Activated T-helper 1 cell treated with anti-CD3 and anti-CD28 coated beads, Interleukin-2, amount 50 U/mL, for 16 hours (primary cell): ENCODE measurements at places on chromosomes 3 and 15.

DNA sequence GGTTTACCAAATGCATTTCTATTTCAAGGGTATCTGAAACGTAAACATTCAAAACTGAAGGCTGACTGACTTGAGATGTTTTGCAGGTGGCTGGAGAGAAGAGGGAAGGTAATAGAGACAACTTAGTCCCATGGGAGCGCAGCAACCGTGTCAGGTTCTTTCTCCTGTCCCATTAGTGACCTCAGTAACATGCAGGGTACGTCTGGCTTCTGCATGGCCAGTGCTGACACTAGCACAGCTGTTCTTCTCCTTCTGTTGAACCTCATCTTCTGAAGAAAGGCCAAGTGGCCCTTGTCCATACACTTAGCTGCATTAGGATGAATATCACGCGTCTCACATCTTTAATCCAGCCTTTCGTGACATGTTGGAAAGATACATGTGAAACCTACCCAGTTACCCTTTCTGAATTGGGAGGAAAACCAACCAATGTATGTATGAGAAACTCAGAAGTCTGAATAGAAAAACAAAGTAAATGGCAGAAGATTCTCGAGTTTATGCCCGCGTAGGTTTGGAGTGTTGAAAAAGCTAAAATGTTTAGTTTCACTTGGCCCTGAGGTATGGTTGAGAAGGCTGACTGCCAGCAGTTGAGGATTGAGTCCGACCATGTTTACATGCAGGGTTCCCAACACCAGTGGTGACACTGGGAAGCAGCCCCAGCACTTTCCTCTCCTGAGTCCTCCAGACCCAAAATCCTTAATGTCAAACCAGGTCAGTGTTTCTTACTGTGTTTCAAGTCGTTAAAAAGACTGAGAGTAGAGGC lies 10.3 kb downstream of the NCBP2 start:
- no peak for DNase-seq

DNA sequence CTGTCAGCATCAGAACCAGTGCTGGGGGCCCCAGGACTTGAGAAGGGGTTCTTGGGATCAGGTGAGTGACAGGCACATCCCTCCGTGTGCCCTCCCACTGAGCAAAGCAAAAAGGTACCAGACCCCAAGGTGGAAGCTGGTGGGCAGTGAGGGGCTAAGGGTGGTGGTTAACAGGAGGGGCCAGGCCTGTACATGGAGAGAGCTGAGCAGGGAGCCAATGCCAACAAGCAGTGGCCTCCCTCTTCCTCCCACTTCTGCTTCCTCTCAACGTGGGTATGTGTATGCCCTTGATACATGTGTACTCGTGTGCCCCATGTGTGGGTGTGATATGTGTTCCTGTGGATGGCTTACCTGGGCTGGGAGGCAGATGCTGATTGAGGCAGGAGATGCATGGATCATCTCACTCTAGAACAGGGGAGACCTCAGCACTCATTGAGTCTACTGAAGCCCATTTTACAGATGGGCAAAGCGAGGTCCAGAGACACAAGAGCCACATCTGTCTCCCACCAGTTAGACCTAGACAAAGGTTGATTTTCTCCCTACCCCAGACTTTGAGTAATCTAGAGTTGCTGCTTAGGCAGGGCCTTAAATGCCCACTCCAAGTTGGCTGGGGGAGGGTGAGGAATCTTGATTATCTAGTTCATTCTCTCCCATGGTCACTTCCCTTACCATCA lies 945 bp downstream of the VIPR1 start:
- no peak for DNase-seq

- no peak for DNase-seq
Observed at GRCh38 chr3:108428586-108428985, 81.8 kb downstream of the MYH15 start.

GRCh38 chr3:17420668-17421067 lies 321.8 kb downstream of the TBC1D5 start:
- no peak for DNase-seq

- no peak for DNase-seq
Observed at GRCh38 chr3:15926871-15927270, 129.1 kb upstream of the ANKRD28 start.

DNA sequence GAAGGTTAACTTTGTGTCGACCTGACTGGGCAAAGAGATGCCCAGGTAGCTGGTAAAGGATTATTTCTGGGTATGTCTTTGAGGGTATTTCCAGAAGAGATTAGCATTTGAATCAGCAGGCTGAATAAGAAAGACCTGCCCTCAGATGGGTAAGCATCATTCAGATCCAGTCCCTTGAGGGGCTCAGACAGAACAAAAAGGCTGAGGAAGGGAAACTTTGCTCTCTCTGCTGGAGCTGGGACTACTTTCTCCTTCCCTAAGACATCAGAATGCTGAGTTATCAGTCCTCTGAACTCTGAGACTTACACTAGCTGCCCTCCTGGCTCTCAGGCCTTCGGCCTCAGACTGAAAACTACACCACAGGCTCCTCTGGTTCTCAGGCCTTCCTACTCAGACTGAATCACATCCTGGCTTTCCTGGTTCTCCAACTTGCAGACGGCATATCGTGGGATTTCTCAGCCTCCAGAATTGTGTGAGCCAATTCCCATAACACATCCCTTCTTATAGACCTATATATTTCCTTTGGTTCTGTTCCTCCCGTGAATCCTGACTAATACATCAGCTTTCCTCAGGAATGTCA lies 982.9 kb downstream of the TUSC7 start:
- DNase-seq, result no peak

DNA sequence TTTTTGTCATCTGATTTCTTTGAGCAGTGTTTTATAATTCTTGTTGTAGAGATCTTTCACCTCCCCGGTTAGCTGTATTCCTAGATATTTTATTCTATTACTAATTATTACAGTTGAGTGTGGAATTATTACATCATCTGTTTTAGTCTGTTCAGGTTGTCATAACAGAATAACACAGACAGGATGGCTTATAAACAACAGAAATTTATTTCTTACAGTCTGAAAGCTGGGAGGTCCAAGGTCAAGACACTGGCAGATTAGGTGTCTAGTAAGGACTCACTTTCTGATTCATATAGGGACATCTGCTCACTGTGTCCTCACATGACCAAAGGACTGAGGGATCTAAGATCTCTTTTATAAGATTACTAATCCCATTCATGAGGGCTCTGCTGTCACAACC lies 121.3 kb upstream of the THBS1 start:
- no peak for DNase-seq

DNA sequence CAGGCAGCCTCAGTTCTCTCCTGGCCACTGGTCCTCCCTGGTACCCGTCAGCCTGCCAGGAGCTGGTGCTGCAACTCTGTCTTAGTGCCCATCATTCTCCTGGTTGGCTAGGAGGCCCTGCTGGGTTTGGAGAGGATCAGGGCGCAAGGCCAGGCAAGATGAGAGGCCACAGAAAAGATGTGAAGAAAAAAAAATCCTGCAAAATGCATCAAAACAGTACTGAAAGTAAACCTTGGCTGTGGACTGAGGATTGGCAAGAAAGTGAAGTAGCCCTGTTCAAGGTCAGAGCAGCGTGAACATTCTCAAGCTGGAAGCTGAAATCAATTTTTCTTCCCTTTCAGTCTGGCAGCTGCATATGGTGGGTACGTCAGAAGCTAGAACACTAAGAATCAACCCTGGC lies 74.2 kb downstream of the GTF2E1 start:
- DNase-seq, result no peak

GRCh38 chr3:77038468-77038929 lies 1.4 kb upstream of the ROBO2 start:
- no peak for DNase-seq

GRCh38 chr15:64429448-64429847 lies 30.9 kb upstream of the ZNF609 start:
- DNase-seq, result no peak

- no peak for DNase-seq
Observed at GRCh38 chr3:58631742-58632141, 34.8 kb downstream of the FAM3D start.

- no peak for DNase-seq
Observed at GRCh38 chr3:86152620-86153019, 838.3 kb downstream of the VGLL3 start.

GRCh38 chr15:52255935-52256334 lies 39.7 kb downstream of the MYO5C start:
- no peak for DNase-seq

- no peak for DNase-seq
Observed at GRCh38 chr3:125382298-125382697, 7.2 kb upstream of the ZNF148 start.

DNA sequence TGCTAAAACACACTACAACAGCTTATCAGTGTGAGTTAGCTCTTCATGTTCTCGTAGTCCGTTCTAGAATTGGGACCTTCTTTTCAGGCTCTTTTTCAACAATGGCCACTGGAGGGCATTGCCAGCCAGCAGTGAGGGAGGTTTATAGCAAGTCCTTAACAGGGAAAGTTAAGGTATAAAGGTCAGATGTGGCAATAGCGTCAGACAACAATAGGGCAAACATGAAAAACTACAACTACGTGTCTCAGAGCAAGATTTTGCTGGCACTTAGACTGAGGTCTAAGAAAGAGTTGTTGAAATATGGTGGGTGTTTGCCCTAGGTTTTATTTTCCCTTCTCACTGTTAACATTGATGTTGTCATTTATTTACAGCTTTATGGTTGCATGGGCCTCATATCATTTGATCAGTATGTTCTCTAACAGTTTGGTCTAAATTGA lies 161.4 kb downstream of the GMNC start:
- no peak for DNase-seq

GRCh38 chr15:73928241-73928579 lies 1.9 kb downstream of the LOXL1 start:
- DNase-seq, result no peak

GRCh38 chr3:113070681-113071113 lies 79.9 kb downstream of the GTPBP8 start:
- no peak for DNase-seq
